ENCODE measurements at places on chromosomes 4 and X. TPM values are rescaled to one million over a fixed set of nuclear protein-coding genes. Genes with fewer than 3 reads are reported as not detected.

The CABS1 gene
- not detected for polyA plus RNA-seq

The HADH gene
- polyA plus RNA-seq = 62.5 TPM

The DKK2 gene
- 1.6 TPM for polyA plus RNA-seq

The SPANXB1 gene
- polyA plus RNA-seq = not detected

The IL13RA2 gene
- polyA plus RNA-seq = 0.33 TPM

The FMR1NB gene
- not detected for polyA plus RNA-seq

The VEGFD gene
- polyA plus RNA-seq = 2.5 TPM

The PCDH18 gene
- polyA plus RNA-seq = 48.4 TPM

The OPHN1 gene
- polyA plus RNA-seq = 7.1 TPM

The C4orf50 gene
- polyA plus RNA-seq = 0.10 TPM

The DDX60 gene
- 15.5 TPM for polyA plus RNA-seq

The NPNT gene
- polyA plus RNA-seq = 49.9 TPM

The PRAF2 gene
- 51.2 TPM for polyA plus RNA-seq

The CHIC1 gene
- 3.6 TPM for polyA plus RNA-seq

The PF4V1 gene
- polyA plus RNA-seq = not detected

The CXCL8 gene
- 1.2 TPM for polyA plus RNA-seq

The AGA gene
- 25.0 TPM for polyA plus RNA-seq

The RBMXL3 gene
- not detected for polyA plus RNA-seq

The FAM241A gene
- polyA plus RNA-seq = 4.9 TPM

The SSX4B gene
- polyA plus RNA-seq = not detected

The GPM6B gene
- 3.4 TPM for polyA plus RNA-seq

The DNASE1L1 gene
- polyA plus RNA-seq = 16.1 TPM

The SERPINA7 gene
- polyA plus RNA-seq = 0.04 TPM

The CYLC1 gene
- polyA plus RNA-seq = not detected

The SYTL5 gene
- 0.10 TPM for polyA plus RNA-seq

The AFP gene
- polyA plus RNA-seq = 0.17 TPM

The GUCY1A1 gene
- polyA plus RNA-seq = 6.4 TPM

The FAAH2 gene
- 0.50 TPM for polyA plus RNA-seq

The CNGA1 gene
- polyA plus RNA-seq = 0.02 TPM

The YTHDC1 gene
- polyA plus RNA-seq = 86.6 TPM

The CDX4 gene
- polyA plus RNA-seq = not detected

Measured in ovary (tissue), 10 donors.